ENCODE measurements at places on chromosomes 6 and 20. TPM values are rescaled to one million over a fixed set of nuclear protein-coding genes. Genes with fewer than 3 reads are reported as not detected.

DNA sequence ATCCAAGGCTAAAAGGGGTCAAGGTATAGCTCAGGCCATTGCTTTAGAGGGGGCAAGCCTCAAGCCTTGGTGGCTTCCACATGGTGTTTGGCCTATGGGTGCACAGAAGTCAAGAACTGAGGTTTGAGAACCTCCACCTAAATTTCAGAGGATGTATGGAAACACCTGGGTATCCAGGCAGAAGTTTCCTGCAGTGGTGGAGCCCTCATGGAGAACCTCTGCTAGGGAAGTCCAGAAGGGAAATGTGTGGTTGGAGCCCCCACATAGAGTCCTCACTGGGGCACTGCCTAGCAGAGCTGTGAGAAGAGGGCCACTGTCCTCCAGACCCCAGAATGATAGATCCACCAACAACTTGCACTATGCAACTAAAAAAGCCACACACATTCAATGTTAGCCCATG, 678.7 kb upstream of the ADGRB3 start:
- DNase-seq: no peak

DNA sequence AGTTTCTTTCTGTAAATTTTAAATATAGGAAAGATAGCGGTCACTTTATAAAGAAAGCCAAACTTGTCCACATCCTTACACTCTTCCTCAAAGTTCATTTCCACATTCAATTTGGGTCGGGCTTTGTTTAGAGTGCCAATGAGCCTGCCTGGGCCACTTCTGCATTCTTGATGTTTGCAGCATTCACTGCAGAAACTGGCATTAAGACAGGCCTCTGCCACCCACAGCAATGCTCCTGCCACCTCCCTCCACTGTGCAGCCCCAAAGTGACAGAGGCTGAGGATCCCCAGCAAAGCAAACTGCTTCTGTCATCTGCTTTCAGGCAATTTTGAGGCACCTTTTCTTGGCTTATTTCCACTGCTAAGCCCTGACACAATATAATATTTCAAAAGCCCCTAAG, 61.2 kb downstream of the TNFAIP3 start:
- DNase-seq: no peak

DNA sequence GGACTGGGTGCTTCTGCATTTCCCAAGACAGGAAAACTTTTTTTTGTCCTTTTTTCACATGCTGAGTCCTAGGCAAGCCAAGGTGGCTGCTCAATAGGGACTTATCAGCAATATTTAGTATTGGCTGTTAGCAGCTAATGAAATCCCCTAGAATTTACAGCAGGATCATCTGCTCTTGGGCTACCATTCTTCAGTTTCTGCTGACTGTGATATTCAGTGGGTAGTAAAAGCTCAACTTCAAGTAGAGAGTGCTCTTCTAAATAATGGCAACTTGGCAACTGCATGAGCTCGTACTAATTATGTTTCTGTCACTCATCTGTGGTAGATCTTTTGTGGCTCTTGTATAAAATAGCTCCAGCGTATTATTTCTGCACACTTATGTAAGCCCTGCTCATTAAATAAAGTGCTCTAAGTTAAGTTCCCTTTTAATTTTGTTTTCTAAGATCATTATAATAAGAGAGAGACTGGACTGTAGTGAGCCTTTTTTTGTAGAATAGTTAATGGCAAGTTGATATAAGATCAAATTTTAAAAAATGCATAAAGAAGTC, 110.3 kb downstream of the SLC35F1 start:
- no peak for DNase-seq

GRCh38 chr20:9602847-9603183, 88.4 kb downstream of the LAMP5 start:
- DNase-seq: no peak

DNA sequence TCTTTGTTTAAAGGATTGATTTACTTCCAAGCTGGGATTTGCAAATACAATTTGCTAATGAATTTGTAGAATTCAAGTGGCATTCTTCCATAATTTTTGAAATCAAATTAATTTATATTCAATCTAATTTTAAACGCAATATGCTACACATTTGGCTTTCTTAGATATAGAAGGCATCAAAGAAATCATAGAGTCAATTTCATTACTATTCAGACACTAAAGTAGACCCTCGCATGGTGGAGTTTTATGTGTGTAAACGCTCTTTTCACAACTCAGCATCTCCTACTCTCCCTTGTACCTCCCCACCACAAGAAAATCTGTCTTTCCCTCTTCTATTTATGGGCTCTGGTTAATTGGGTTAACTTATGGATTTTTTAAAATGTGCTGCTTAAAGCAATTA, 144.3 kb downstream of the DOK5 start:
- DNase-seq: no peak

DNA sequence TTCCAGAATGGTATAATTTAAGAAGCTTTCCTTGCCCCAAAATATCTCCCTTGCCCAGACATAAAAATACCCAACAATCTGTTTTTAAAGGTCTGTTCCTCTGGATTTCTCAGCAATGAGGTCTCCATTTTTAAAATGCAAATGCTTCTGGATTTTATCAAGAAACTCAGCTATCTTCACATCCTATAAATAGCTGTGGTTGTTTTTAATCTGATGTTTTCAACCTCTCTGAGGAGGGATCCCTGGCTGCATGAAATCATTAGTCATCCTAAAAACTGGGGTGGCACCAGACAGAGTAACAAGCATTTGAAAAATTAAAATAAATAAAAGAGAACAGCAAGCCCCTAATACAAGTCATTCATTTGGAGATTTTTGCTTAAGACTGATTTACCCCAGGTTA, 168.5 kb upstream of the ID4 start:
- no peak for DNase-seq

DNA sequence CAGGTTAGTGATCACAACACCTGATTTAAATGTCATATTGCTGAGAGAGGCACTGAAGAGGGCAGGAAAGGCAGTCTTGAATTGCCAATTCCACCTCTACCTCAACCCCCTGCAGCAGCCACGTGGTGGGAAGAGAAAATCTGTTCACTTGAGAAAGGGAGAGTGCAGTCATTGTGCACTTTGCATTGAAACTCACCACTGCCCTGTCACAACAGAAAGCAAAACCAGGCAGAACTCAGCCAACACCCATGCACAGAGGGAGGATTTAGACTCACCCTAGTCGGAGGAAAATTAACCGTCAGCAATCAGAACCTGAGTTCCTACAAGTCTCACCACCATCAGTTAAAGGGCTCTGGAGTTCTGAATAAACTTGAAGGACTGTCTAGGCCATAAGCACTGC, 1040.2 kb downstream of the HACE1 start:
- DNase-seq: no peak

The LAMA5 gene
- 433 TPM for total RNA-seq

The TGM3 gene
- not detected for total RNA-seq

All from ureter (tissue), 1 donor.